ENCODE measurements at places on chromosomes 1 and 21.

GRCh38 chr21:41612674-41613532 lies 104.9 kb upstream of the TMPRSS2 start:
- DNase-seq, result no peak

DNA sequence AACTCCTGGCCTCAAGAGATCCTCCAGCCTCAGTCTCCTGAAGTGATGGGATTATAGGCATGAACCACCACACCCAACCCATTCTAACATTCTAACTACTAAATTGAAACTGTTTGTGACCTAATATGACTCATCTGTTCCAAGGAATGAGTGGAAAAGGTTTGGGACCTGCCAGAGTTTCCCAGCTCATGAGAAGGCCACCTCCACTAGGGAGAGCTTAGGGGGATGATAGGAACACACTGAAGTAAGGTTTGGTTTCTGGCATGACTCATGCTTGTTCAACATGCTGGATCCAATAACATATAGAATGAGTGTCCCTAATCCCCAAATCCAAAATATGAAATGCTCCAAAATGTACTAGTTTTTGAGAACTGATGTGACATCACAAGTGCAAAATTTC lies 18.9 kb upstream of the SCAF4 start:
- DNase-seq, result no peak

- DNase-seq, result no peak
These were observed 7.0 kb downstream of the TNFRSF18 start for GRCh38 chr1:1199141-1199960.

DNA sequence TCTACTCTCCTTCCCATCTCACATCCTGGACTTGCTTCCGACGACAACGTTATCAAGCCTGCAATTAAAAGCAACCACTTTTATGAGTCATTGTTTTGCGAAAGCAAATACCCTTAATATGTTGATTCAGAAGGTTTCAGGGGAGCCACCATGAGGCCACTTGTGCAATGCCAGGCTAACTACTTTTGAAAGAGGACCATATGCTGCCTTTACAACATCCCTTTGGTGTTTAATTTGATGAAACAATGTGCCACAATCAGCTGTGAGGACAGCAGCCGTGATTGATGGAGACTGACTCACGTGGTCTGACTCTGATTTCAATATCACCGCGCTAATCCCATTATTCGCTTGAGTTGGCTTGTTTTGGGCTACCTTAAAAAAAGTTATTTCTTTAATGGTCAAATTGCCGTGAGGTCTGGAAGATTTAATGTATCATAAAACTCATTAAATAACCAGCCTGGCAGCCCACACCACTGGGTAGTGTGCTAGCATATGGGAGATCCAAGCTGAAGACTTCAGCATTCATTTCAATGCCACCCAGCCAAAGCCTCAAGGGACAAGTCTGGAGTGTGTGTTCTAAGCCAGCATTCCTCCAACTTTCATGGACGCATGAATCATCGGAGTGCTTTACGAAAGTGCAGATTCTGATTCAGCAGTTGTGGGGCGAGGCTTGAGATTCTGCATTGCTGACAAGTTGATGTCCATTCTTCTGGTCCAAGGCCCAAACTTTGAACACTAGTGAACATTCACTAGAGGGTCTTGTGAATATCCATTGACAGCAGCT lies 73.3 kb upstream of the PAXBP1 start:
- DNase-seq, result no peak

DNA sequence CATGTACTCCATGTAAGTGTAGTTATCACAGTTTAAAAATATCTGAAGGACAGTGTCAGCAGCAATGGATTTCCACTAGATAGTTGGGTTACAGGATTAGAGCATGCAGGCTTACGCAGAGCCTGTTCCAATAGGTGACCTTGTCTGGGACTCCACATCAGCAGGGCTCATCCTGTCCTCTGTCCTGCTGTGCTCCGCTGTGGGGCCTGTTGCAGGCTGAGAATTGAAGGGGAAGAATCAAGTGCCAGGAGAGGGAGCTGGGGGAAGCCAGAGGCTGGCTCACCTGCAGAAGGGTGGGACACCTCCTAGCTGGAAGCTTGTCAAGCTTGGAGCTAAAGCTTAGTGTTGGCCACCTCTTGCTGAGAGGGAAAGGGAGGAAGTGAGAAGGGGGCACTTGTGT lies 62.8 kb downstream of the XCL2 start:
- DNase-seq, result no peak

DNA sequence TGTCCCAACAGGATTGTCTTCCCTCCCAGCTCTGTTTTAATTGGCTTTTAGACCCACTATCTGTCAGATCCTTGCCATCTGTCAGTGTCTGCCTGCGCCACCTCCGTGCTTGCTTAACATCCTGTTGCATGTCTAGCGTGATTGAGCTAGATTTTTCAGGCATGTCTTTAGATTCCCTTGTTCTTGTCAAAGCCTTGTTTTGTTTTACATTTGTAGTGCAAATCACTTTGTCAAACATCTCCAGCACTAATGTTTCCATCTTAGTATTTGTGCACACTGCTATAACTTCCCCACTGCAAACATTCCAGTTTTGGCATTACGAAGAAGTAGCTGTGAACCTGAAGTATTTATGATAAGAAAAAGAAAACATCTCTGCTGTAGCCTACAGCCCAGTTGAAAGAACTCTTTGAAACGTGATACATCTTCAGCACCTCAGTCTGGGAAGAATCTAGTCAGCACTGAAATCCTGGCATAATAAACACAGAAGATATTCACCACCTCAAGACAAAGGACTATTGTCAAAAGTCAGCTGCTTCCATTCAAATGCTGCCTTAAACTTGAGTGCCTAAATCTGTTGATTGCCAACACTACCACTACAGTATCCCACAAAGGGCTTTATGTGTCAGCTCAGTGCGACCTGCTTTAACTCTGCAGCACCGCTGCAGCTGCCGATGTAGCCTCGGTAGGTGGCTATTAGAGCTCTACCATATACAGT lies 105.0 kb downstream of the FNBP1L start:
- DNase-seq, result no peak

- DNase-seq, result no peak
These were observed 3.7 kb upstream of the KIAA1614 start for GRCh38 chr1:180909005-180909414.

DNA sequence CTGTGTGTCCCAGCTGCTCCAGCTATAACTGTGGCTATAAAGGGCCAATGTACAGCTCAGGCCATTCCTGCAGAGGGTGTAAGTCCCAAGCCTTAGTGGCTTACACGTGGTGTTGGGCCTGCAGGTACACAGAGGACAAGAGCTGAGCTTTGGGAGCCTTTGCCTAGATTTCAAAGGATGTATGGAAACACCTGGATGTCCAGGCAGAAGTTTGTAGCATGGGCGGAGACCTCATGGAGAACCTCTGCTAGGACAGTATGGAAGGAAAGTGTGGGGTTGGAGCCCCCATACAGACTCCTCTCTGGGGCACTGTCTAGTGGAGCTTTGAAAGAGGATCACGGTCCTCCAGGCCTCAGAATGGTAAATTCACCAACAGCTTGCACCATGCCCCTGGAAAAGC lies 113.9 kb downstream of the RGS21 start:
- DNase-seq, result no peak

GRCh38 chr1:57860325-57860724 lies 436.5 kb upstream of the DAB1 start:
- no peak for DNase-seq

DNA sequence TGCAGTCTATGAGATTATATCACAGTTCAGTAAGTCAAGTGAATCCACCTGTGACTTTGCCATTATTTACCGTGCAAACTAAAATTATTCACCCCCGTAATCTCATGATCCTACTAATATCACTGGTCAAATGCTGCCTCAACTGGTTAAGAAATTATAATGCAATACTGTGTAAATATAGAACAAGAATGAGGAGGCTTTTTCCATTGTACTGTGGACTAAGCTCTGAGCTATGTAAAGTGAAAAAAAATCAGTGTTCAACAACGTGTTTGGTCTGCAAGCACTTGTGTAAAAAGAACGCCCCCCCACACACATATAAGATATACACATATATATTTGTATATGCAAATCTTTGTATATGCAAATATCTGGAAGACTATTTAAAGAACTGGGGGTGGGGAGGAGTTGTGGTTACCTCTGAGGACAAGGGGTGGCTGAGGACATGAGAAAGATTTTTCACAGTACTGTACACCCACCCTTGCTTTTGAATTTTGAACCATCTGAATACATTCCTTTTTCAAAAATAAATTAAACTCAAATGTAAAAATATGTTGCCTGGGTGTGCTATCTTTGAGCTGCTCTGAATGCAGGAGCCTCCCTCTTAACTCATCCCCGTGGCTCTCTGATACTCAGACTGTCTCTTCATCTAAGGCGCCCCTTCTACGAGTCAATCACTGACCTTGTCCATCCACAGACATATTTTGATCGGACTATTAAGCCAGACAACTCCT lies 57.0 kb downstream of the PTP4A2 start:
- DNase-seq, result no peak

- no peak for DNase-seq
These were observed 46.9 kb upstream of the LIN9 start for GRCh38 chr1:226355669-226356551.

DNA sequence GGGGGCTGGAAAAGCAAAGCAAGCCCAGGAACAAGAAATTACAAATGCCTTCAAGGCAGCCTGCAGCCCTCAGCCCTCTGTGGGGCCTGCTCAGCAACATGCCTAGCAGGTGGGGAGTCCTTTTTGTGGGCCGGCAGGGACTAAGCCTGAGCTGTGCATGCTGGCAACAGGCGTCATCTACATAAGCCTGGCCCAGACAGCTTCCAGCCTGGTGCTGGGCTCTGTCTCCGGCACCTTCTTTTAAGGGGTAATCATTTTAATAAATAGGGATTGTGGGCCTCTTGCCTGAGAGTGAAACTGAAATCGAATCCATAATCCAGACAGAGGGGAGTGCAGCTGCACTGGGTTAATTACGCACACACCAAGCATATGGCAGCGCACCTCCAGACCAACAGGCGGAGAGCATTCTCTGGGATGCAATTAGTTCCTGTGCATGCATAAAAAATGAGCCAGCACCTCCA lies 96.6 kb downstream of the DDX20 start:
- DNase-seq, result no peak

DNA sequence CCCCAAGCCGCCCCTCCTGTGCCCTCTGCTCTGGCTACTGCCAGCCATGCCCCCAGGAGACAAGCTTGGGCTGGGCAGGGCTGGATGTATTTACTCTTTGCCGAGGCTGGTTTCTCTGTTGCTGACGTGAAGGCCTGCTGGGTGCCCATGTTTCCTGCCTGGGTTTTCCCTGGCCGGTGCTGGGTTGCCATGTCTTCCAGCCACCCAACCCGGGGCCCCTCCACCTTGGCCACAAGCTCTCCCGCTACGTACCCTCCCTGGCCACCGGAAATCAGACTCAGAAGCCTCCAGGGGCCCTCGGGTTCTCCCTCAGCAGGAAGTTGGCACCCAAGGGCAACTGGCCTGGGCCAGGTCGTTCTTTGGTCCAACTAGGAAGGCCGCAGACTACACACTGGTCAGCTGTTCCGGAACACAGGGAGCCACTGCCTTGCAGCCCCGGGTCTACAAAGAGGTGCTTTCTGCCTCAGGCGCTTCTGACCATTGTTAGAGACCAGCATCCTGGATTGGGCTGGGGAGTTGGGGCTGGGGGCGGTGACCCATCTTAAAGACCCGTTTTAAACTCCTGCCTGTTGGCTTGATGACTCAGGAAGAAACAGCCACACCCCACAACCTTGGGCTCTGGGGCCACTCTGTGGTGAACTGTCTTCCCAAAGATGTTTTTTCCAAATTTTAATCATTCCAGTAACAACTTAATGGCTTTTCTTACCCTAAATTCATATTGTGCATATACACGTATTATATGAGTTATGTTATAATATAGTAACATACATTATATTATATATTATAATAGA lies 71.2 kb upstream of the RUNX3 start:
- DNase-seq, result no peak

DNA sequence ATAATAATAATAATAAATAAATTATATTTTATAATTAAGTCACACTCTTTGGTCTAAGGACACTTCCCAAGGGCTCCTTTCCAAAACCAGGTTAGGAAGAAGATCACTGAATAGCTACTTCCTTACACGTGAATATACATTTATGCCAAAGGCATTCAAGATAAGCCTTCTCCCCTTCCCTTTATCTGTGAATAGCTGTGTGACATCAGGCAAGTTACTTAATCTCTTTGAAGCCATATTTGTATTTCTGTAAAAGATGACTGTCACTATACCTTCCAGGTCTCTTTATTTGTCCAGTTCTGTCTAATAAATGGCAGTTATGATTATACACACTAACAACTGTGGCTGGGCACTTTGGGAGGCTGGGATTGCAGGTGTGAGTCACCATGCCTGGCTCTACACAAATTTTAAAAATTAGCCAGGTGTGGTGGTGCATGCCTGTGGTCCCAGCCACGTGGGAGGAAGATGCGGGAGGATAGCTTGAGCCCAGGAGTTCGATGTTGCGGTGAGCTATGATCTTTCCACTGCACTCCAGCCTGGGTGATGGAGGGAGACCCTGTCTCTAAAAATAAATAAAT lies 5.5 kb upstream of the RNF11 start:
- no peak for DNase-seq
